ENCODE measurements at places on chromosomes 1 and 21. TPM values are rescaled to one million over a fixed set of nuclear protein-coding genes. Genes with fewer than 3 reads are reported as not detected.

Gene FGR
- 0.36 TPM for total RNA-seq

Gene CASQ2
- total RNA-seq: not detected

Gene ACP6
- total RNA-seq: 6.9 TPM

Gene FBLIM1
- total RNA-seq: 108 TPM

Gene DMBX1
- total RNA-seq: not detected

Gene TTC22
- not detected for total RNA-seq

Gene PEX14
- total RNA-seq: 15.3 TPM

Gene IQCC
- total RNA-seq: 1.8 TPM

Gene LHX8
- not detected for total RNA-seq

Gene RUNX1
- 60.4 TPM for total RNA-seq

Gene CELA3B
- total RNA-seq: not detected

Gene DYNLT5
- total RNA-seq: 1.4 TPM

Gene TFAP2E
- 0.29 TPM for total RNA-seq

Gene RGS16
- 0.29 TPM for total RNA-seq

Gene NTMT2
- not detected for total RNA-seq

Gene SASS6
- 2.5 TPM for total RNA-seq

Gene CRYBG2
- not detected for total RNA-seq

Gene COA6
- total RNA-seq: 20.3 TPM

Gene LMOD1
- total RNA-seq: 17.1 TPM

Gene RHBDL2
- 0.59 TPM for total RNA-seq

Gene WLS
- total RNA-seq: 54.3 TPM

Gene PIP5K1A
- 67.7 TPM for total RNA-seq

Gene LAMC2
- total RNA-seq: 3.3 TPM

Data from osteoblast (primary cell).